ENCODE measurements at places on chromosomes 4 and X. TPM values are rescaled to one million over a fixed set of nuclear protein-coding genes. Genes with fewer than 3 reads are reported as not detected.

ART3 gene
- not detected for polyA plus RNA-seq

CSAG2 gene
- polyA plus RNA-seq: not detected

MSMO1 gene
- 14.8 TPM for polyA plus RNA-seq

SRP72 gene
- polyA plus RNA-seq: 31.9 TPM

IGSF1 gene
- polyA plus RNA-seq: not detected

FOXR2 gene
- polyA plus RNA-seq: not detected

C4orf54 gene
- under 0.01 TPM for polyA plus RNA-seq

TBX22 gene
- not detected for polyA plus RNA-seq
